ENCODE measurements at places on chromosomes 6 and 20. TPM values are rescaled to one million over a fixed set of nuclear protein-coding genes. Genes with fewer than 3 reads are reported as not detected.

DNA sequence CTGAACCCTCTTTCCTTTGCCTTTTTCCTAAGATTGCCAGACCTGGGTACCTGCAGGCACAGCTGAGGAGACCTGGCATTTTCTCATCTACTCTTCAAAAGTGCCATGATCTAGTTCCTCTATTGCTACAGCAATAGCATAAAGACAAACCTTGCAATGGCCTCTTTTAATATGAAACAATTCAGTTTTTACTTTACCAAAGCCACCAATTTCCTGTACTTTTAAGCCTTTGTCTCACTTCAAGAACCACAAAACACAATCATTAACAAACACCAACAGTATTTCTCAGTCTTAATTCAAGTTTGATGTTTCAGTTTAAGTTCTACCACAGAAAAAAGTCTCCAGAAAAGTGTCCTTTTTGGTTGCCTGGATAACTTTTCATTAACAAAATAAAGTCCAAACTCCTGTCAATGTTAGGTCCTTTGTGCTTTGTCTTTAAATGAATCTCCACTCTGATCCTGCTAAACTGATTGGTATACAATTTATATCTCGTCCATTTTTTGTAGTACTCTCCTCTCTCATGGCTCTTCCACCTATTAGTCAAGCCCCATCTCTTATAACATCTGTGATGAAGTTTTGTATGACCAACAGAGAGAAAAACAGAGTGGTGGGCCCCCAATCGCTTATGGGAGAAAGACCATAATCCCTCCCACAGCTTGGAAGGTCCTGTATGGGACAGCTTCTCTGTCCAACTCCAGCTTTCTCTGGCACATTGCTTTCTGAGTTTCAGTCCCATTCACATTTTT is 50.5 kb upstream of the THEMIS start:
- DNase-seq, result no peak

DNA sequence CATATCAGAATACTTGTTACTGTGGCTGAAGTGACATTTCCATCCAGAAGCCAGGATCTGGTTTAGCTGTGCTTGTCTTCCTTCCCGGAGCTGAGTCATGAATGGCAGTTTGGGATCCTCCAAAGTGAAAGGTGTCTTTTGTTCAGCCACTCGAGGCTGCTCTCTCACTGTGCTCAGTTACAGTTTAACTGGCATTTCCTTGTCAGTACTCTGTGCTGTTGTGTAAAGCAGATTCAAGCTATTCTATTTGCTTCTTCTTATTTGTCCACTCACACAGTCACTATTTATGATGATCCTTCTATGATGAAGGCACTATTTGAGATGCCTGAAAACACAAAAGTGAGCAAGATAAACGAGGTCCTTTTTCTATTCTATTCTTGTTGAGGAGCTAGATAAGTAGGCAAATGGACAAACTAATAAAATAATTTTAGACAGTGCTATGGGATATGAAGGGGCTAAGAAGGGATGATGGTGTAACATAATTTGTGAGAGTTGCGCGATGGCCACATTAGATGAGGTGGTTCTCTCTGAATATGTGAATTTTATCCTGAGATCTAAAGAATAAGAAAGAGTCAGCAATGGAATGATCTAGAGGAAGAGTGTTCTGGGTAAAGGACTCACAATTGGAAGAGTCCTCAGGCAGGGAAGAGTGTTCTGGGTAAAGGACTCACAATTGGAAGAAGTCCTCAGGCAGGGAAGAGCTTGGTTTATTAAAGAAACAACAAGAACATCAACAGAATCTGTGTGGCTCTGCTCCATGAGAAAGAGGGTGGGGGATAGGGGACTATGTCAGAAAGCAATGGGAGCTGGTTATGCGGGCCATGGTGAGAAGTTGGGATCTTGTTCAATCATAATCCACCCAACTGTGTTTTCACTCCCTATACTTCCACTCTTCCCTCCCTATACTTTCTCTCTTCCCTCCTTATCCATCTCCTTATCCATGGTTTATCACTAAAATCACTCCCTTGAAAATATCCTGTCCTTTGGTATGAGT is 40.1 kb downstream of the CYP24A1 start:
- no peak for DNase-seq

DNA sequence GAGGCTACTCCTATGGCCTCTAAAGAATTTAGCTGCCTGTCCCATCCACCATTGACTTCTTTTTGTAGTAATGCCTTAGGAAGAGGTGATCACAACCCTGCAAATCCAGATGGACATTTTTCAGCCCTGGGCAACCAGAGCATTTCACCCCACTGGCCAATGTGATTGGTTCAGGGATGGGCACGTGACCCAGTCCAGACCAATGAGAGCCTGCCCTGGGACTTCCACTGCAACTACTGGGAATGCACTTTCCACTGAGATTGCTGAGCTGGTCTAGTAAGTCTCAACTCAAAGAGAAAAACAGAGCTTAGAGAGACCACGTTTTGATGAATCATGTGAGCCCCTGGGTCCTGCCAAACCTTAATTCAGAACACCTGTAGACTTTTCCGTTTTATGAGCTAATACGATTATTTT is 8.9 kb upstream of the UBE2V1 start:
- DNase-seq, result no peak

GRCh38 chr6:54074578-54075195 is 36.6 kb upstream of the MLIP start:
- DNase-seq, result no peak

DNA sequence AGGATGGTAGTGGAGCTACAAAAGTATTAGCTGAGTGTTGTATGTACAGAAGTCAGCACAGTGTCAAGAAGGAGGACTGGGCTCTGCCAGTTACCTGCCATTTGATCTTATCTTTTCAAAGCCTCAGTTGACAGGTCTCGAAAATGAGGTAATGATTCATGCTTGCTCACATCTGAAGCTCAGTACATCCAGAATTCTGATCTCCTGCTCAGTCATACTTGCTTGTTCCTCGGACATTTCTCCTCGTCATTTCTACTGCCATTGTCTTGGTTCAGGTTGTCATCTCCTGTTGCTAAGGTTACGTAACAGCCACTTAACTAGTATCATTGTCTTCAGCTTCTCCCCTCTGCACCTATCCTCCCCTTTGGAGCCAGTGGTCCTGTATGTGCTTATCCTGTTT is 89.5 kb downstream of the SLX4IP start:
- DNase-seq, result no peak

DNA sequence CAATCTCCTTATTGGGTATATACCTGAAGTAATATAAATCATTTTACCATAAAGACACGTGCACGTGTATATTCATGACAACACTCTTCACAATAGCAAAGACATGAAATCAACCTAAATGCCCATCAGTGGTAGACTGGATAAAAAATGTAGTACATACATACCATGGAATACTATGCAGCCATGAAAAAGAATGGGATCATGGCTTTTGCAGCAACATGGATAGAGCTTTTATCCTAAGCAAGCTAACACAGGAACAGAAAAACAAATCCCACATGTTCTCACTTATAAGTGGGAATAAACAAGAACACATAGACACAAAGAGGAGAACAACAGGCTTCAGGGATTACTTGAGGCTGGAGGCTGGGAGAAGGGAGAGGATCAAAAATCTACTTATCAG is 208.3 kb upstream of the QKI start:
- no peak for DNase-seq

DNA sequence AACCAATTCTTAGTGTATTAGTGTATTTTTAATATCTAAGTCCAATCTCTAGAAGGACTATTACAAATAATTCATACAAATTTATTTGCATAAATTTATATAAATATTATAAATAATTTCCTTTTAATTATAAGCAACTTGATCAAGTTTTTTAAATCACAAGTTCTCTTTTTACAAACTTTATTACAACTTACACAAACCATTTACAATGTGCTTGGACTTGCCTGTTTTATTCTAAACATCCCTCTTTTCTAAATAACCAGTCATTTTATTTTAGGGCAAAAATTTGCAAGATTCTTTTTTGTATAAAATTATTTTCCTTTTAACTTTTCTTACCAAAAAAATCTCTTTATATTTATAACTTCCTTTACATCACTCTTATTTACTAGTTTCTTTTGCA is 83.5 kb upstream of the SYNCRIP start:
- DNase-seq, result no peak

DNA sequence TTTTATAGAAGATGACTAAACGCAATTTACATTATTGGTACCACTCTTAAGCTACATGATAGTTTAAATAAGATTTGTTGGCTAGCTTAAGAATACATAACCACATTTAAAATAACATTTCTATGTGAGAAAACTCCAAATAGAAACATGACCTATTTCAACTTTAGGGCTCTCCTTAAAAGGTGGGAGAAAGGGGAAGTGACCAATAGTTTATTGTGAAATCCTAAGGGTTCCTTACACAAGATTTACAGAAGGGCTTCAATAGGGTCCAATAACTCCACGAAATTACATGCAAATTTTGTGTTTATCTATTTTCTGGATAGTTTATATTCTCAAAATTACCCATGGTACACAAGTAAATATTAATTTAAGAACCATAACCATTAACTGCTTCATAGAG is 91.6 kb upstream of the DST start:
- DNase-seq, result no peak

- DNase-seq, result peak; percentile 37
Measured at GRCh38 chr6:83057705-83058321, 7.8 kb downstream of the UBE3D start.

DNA sequence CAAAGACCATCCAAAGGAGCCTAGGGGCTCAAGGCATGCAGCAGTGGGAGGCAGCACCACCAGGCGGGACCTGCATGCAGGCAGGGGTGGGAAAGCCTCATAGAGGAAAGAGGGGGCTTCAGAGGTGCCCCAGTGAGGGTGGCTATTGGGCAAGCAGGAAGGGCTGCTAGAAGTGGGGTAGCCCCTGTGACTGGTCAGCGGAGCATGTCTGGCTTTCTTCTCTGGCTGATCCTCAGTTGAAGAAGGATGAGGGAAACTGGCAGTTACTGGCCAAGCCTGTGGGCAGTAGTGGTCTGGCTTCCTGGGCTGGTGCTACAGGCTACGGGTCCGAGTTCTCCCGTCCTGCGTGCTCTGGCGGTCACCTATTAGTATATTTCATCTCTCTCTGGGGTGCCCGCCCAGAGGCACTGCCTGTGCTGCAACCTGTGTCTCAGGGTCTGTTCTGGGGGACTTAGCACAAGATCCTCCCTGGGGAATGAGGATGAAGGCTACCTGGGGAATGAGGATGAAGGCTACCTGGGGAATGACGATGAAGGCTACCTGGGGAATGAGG is 35.9 kb upstream of the CST7 start:
- peak; percentile 9 for DNase-seq

DNA sequence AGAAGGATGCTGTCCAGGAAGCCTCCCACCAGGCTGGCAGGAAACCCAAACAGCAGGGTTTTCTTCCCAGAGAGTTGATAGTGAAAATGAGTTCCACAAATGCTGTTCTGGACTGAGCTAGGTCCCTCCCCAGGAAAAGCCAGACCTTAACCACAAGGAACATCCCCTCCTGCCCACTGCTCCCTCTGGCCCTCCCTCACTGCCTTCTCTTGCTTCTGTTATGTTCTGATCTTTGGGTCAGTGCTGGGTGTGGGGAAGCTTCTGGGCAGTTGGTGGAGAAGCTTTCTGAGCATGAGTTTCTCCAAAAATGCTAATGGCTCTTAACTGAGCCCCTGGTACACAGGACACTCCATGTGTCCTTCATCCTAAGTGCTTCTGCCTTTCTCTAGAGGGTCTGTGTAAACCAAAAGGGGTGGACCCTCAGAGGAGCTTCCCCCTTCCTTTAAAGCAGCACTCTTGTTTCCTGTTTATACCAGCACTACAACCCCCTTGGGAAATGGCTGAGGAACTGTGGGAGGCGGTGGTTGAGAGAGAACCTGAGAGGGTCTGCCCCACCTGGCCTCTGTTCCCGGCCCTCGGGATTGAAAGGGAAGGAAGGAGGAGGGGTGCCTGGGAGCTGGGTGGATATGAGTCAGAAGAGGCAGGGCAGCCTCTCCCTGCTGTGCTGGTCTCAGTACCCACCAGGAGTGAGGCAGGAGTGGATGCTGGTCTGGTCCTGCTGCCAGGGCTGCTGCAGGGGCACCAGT is 42.0 kb downstream of the CDS2 start:
- no peak for DNase-seq

DNA sequence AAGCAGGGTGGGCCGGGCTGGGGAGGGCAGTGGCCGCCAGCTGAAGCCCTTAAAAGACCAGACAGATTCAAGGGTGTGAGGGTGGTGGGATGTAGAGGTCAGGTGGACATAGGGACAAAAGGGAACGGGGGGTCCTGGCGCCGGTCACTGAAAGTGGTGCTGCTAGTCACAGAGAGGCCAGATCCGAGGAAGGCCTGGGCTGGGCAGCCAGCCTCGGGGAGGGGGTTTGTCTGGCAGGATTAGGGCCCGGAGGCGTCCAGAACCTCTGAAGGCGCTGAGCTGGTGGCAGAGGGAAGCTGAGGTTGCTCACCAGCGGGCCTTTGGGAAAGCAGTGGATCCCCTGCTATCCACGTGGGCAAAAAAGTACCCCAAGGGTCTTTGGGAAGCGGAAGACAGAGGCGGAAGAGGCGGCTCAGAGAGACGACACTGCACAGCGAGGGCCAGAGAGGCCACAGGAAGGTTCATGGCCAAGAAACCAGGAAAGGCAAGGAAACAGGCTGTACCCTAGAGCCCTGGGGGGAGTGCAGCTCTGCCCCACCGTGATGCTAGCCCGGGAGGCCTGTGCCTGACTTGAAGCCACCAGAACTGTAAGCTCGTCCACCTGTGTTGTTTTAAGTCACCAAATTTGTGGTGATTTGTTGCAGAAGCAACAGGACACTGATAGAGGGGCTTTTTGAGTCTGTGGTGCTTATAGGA is 106.0 kb downstream of the TMEM242 start:
- no peak for DNase-seq

DNA sequence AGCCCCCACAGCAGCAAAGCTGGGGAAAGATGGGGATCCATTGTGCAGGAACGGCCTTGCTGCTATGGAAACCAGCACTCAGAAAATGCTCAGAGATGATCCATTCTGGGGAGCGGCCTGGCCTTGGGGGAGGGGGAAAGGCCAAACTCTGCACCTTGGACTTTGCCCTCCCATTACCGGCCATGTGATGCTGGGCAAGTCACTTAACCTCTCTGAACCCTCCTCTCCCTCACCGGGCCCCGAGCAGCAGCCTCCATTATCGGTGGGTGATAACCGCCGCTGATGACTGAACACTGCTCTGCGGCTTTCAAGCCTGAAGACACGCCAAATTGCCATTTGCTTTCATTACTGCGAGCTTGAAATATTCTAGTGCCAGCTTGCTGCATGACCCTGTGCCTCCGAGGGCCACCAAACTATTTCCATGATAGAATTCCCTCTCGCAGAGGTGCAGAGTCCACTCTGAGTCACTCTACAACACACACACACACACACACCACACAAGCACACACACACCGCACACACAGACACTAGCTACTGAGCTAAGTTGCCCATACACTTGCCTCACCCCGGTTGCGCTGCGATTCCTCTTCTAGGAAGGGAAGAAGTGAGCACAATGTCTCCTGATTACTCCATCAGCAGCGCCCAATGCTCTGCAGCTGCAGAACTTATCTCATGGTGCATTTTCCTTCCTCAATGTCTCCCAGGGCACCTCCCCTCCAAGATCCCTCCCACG is 20.6 kb upstream of the SIRPA start:
- no peak for DNase-seq

GRCh38 chr6:29131691-29132090 is 23.8 kb downstream of the OR2J3 start:
- no peak for DNase-seq

GRCh38 chr6:116287689-116288282 is 8.1 kb upstream of the TSPYL1 start:
- DNase-seq, result no peak

VGLL2 gene
- not detected for total RNA-seq

AKAP12 gene
- total RNA-seq, result 0.05 TPM

OPRM1 gene
- not detected for total RNA-seq

PACRG gene
- total RNA-seq, result not detected

NKX2-4 gene
- total RNA-seq, result not detected

TTLL9 gene
- total RNA-seq, result not detected

STX11 gene
- 13.9 TPM for total RNA-seq
